Hippocampal formation (tissue), 2 donors: ENCODE measurements at places on chromosomes 12 and 14.

GRCh38 chr12:13571035-13571434, 374.5 kb downstream of the EMP1 start:
- DNase-seq = no peak

- no peak for DNase-seq
Observed at GRCh38 chr14:61177279-61178225, 103.6 kb downstream of the TMEM30B start.

- DNase-seq = no peak
Observed at GRCh38 chr12:117470804-117471203, 109.4 kb upstream of the NOS1 start.

DNA sequence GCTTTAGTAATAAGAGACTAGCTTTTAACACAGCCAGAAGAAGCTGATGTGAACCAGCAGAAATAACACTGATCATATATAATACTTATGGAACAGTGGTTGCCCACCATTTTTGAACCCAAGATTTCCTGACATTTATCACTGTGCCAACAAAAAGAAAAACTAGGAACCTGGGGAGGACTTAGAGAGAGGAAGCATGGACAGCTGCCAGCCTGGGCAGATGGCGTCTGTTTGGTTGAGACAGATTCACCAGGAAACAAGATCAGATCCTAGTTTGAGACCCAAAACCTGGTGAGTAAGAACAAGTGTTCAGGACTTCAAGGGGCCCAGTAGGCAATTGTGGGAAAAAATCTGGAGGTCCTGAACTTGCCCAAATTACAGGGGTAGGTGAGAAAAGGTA, 95.3 kb downstream of the BICD1 start:
- DNase-seq = no peak

GRCh38 chr14:76962303-76962660, 66.2 kb downstream of the IRF2BPL start:
- no peak for DNase-seq

GRCh38 chr14:105144666-105145380, 23.8 kb downstream of the JAG2 start:
- no peak for DNase-seq

DNA sequence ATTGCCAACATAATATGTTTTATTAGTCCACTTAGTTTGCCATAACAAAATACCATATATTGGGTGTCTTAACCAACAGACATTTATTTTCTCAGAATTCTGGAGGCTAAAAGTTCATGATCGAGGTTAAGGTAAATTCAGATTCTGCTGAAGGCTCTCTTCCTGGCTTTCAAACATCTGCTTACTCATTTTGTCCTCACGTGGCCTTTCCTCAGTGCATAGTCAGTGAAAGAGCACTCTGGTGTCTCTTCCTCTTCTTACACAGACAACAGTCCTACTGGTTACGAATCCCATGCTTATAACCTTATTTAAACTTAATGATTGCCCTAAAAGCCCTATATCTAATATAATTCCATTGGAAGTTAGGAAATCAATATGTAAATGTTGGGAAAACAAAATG, 479.7 kb downstream of the FSCB start:
- DNase-seq = no peak
